ENCODE measurements at places on chromosomes 2 and 18. TPM values are rescaled to one million over a fixed set of nuclear protein-coding genes. Genes with fewer than 3 reads are reported as not detected.

Gene LHCGR
- not detected for total RNA-seq

Gene CAPN14
- total RNA-seq = 0.25 TPM

Gene UNC80
- total RNA-seq = 9.0 TPM

Gene RGPD8
- total RNA-seq = 29.3 TPM

- H3K27ac ChIP-seq = no peak overlapping the region
- H3K4me3 ChIP-seq = no peak overlapping the region
- no peaks in the 10 kb centered on the region for H3K27me3 ChIP-seq
- no peak for DNase-seq
- H3K4me1 ChIP-seq = no peaks in the 10 kb centered on the region
Measured at GRCh38 chr2:162252153-162252552, 8.9 kb upstream of the FAP start.

DNA sequence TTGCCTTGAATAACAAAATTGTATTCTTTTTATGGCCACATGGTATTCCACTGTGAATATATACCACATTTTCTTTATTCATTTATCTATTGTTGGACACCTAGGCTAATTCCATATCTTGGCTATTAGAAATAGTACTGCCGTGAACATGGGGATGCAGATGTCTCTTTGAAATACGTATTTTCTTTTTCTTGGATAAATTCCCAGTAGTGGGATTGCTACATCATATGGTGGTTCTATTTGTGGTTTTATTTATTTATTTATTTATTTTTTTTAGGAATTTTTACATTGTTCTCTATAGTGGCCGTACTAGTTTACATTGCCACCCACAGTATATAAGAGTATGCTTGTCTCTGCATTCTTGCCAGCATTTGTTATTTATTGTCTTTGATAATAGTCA is 679.8 kb upstream of the NRXN1 start:
- no peak for DNase-seq
- peaks cover 2% of the 10 kb centered on the region for H3K4me1 ChIP-seq
- no peak overlapping the region for H3K4me3 ChIP-seq
- H3K27ac ChIP-seq = no peak overlapping the region

Measured in glutamatergic neuron (in vitro differentiated cells).